Hair follicular keratinocyte (primary cell): ENCODE measurements at places on chromosomes 7 and 10. TPM values are rescaled to one million over a fixed set of nuclear protein-coding genes. Genes with fewer than 3 reads are reported as not detected.

The HPSE2 gene
- total RNA-seq: not detected in 2 replicates

The AGBL3 gene
- total RNA-seq: 0.46 and 1.0 TPM in 2 replicates

The COBL gene
- total RNA-seq: not detected in 2 replicates

The TSPAN15 gene
- total RNA-seq: 2.9 and 4.9 TPM in 2 replicates

The C10orf67 gene
- total RNA-seq: 0.34 TPM in 1 of 2 replicates, not detected in the other

The PRF1 gene
- not detected in 2 replicates for total RNA-seq

The TFPI2 gene
- total RNA-seq: 227 and 475 TPM in 2 replicates

The MALRD1 gene
- 0.08 and 0.16 TPM in 2 replicates for total RNA-seq

The OR9A2 gene
- total RNA-seq: not detected in 2 replicates

The SLC13A1 gene
- not detected in 2 replicates for total RNA-seq

The CCNY gene
- total RNA-seq: 30.4 and 43.4 TPM in 2 replicates

The CH25H gene
- not detected in 2 replicates for total RNA-seq

The ATOH7 gene
- total RNA-seq: 0.15 TPM in 1 of 2 replicates, not detected in the other
